Amniotic epithelial cell (primary cell): ENCODE measurements at places on chromosomes 1 and 21.

GRCh38 chr1:87555366-87555765 is 226.7 kb downstream of the LMO4 start:
- DNase-seq, result no peak

DNA sequence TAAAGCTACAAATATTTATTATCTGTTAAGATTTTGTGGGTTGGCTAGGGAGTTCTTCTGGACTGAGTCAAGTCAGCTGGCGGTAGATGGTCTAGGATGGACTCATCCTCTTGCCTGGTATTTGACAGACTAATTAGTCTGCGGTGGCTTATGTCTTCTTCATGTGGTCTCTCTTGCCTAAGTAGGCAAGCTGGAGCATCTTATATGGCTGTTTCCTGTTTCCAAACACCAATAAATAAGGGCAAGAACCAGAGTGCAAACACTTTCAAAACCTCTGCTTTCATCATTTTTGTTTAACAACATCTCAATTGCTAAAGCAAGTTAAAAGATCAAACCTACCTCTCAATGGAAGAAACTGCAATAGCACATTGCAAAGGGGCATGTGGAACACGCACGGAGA is 484.8 kb downstream of the PTPRC start:
- DNase-seq, result peak; percentile 100

DNA sequence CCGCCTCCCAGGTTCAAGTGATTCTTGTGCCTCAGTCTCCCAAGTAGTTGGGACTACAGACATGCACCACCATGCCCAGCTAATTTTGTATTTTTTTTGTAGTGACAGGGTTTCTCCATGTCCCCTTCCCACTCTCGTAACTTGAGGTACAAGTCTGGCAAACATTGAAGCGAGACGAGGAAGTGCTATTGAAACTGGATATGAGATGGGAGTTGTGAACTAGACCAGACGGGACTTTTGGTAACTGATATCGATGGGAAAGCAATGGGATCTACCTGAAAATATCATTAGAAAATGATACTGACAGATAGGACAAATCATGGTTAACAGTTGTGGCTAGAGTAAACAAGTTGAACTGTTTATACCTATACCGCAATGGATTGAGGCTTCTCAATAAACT is 95.2 kb upstream of the TRABD2B start:
- no peak for DNase-seq

GRCh38 chr1:215277532-215277931 is 195.0 kb downstream of the KCNK2 start:
- peak; percentile 10 for DNase-seq

GRCh38 chr1:198830412-198830811 is 191.6 kb downstream of the PTPRC start:
- peak; percentile 27 for DNase-seq

DNA sequence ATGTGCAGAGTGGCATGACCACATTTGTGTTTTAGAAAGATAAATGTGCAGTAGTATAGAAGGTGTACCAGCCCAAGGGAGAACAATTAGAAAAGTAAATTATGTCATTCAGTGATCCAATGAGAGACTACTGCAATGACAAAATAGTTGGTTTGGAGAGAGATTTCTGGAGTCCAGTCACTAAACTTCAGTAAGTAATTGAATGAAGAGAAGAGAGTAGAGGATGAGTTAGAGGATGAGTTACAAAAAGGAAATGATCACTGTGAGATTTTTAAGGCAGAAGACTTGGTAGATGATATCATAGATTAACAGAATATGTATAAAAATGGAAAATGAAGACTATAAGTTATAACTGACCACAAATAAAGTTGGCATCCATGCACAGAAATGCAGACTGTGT is 8.4 kb downstream of the CR2 start:
- no peak for DNase-seq

DNA sequence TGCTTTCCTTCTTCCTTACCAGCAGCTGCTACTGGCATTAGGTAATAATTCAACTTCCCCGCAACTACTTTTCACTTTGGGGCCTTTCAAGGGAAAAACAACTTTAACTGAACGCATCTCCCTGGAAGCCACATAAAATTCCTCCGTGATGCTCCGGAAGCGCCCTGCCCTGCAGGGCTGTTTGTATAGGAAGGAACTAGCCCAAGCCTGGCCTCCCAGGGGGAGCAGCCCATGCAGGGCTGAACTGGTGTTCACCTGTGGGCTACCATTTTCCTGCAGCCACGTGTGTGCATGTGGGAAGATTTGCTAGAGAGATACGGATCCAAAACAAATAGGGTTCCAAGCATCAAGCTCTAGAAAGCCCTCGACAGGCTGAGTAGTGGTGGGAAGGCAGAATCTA is 14.4 kb downstream of the CLDN14 start:
- DNase-seq, result no peak

GRCh38 chr1:239817276-239817675 is 274.4 kb upstream of the FMN2 start:
- DNase-seq, result no peak

- no peak for DNase-seq
Observed at GRCh38 chr1:17199267-17200044, 5.5 kb upstream of the PADI1 start.
